ENCODE measurements at places on chromosomes 5 and 9.

DNA sequence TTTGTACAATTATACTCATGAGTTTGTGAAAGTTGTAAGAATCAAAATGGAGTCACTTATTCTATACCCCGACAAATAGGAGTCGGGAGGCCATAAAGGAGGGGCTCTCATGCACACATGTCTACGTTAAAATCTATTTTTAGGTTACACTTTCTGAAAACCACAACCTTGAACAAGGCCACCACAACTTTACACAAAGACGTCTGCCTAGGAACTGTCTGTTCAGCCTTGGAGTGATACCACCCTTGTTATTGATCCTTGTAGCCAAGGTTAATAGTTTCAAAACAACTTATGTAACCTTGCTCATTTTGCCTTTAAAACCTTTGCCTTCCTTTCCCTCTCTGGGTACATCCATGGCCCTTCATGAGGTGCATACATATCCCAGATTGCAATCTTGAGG lies 4.1 kb upstream of the NDFIP1 start:
- DNase-seq: no peak

- DNase-seq: peak; percentile 69
Measured at GRCh38 chr9:113614843-113615648, 151.5 kb downstream of the RGS3 start.

- no peak for DNase-seq
Measured at GRCh38 chr9:106307670-106308069, 555.3 kb upstream of the ZNF462 start.

DNA sequence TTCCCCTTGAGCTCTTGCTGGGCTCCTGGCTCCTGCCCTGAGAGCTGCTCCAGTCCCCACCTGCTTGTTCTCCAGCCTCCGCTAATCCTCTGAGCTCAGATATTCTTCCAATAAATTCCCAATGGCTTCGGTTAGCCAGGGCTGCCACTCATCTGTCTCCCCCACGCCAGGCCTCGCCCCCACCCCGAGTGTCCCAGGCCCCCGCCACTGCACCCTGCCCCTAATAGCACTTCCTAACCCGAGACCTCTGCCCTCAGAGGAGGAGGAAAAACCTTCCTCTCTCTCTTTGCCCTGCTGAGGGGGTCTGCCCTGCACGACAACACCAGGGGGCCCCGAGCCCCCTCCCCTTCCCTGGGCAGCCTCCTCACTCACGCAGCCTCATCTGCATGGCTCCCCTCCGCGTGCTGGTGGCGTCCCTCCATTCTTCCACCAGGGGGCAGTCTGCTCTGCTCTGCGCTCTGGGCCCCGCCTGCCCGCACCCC lies 5.4 kb upstream of the LCN15 start:
- no peak for DNase-seq

- no peak for DNase-seq
Measured at GRCh38 chr9:21239911-21240310, at the start of gene IFNA14. Gene IFNA14 (minus strand): TSS chr9:21240005. CDS start chr9:21239935, 70 bp downstream.

- DNase-seq: no peak
Measured at GRCh38 chr9:90919883-90920282, 118.3 kb downstream of the SYK start.

- no peak for DNase-seq
Measured at GRCh38 chr5:179955062-179955461, 47.4 kb upstream of the TBC1D9B start.

DNA sequence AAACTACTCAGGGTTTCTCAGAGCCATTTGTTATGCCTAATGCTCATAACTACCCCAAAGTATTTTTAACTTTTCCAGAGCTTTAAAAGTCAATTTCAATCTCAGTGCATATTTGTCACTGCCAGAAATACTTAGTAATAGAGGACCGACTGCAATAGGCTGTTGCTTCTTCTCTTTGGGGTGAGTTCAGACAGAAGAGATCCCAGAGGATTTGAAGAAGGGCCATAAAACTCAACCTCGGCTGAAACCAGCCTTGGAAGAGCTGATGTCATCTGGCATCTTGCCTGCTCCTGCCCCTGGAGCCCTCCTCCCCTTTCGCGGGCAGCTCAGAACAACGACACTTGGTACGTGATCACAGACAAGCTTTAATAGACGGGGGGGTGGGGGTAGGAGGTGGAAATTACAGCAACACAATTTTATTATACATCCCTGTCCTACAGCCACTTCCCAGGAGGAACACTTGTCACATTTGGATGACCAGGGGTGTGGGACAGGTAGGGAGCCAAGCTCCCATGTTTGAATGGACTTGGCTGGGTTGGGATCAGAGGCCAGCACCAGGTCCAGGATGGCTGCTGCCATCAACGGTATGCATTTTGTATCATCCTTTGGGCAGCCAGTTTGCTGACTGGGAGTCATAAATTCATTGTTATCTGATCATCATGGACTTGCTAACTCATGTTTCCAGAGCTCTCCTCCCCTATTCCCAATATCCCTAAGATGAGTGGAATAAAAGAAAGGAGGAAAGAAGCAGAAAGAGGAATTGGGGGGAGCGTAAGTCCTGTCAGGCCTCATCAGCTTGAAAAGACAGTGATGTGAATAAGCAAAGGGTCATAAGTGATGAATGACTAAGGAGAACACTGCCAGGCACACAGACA lies 186.6 kb upstream of the PANK3 start:
- DNase-seq: no peak

GRCh38 chr5:627840-628239 lies 15.7 kb downstream of the CEP72 start:
- DNase-seq: no peak

GRCh38 chr9:131406563-131407436 lies 12.9 kb downstream of the PRRC2B start:
- no peak for DNase-seq

DNA sequence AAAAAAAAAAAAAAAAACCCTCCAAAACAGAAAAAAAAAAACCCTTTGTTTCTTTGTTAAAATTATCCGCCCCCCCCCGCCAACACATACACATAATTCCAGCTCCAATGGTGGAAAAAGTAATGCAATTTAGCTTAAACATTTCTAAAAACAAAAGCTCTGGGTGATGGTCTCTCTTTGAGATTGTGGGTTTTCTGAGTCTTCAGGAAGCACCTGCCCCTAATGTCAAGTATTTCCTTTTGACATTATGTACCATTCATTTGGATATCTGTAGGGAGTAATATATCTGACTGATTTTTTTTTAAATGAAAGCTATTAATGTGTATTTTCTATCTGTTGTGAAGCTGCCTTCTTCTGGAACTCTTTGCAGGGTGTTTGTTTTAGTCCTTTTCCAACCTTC lies 389.7 kb downstream of the TAF11L14 start:
- no peak for DNase-seq

- no peak for DNase-seq
Measured at GRCh38 chr5:111068213-111068612, 3.3 kb upstream of the TSLP start.

- DNase-seq: no peak
Measured at GRCh38 chr5:170484847-170485615, 18.8 kb upstream of the KCNIP1 start.

DNA sequence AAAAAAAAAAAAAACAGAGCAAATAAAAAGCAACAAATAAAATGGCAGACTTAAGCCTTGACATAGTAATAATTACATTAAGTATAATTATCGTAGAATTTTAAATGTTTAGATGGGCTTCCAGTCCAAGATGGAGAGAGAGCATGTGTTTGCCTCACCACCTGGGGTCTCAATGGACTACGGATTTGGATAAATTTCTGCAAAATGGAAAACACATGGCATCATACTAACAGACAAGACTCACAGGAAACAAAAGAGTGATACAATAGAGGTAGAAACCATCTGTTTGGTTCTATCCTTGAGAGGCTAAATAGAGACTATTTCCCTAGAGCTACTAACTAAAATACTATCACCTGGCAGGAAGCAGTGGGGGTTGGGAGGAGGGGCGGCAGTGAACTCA lies 144.3 kb downstream of the MUSK start:
- no peak for DNase-seq

DNA sequence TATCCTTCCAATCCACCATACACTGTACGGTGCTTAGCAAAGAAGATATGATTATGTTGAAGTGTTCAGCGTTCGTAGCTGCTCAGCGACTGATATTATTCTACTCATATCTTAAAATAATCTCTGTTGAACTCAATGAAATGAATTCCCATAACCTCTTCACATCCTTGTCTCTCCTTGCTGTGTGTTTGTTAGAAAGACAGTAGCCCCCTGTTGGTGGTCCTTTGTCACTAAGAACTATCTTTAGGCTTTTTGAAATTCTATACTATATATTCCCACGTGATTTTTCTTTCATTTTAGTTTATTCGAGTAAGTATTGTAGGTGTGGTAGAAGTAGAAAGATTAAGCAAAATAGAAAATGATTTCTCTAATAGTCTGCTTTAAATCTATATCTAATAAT lies 762.8 kb upstream of the WWC1 start:
- no peak for DNase-seq
